NAMALWA (cell line): ENCODE measurements at places on chromosomes 2 and 18.

DNA sequence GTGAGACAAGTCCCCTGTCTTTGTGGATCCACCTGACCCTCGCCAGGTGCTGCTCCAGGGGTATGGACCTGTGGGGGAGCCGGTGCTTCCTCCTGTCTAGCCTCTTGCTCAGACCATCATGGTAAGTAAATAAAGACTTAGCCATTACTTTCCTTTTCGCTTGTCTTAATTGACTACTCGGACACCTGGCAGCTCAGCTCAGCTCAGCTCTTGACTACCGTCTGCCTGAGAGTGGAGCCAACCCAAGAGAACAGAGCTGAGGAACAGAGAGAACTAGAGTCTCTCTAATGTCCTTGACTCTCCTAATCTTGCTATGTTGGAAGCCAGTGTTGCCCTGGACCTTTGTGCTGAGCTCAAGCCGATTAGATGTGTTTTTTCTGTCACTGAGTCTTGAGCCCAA lies 170.3 kb upstream of the CXCR4 start:
- DNase-seq, result no peak

DNA sequence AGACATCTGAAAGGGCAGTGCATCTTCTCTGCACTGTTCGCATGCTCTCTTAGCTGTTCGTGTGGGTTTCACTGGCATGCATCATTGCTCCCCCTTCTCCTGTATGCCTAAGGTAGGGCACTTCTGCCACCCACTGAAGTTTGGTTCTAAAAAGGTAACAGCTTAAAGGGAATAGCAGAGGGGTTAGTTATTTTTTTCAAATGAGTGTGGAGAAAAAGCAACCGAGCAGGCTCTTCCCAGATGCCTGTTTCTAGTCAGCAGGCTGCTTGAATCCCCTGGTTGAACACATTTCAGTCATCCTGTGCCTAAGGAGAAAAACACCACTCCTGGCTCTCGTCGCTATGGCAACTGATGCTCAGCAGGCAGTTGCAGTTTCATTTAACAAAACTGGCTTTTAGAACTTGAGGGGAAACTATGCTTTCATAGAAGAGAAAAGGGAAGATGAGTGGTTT lies 69.8 kb upstream of the GALNT3 start:
- no peak for DNase-seq

- DNase-seq, result peak; percentile 46
Measured at GRCh38 chr18:48222118-48222517, 187.1 kb downstream of the ZBTB7C start.

- DNase-seq, result peak; percentile 2
Measured at GRCh38 chr18:14179306-14179705, 47.1 kb upstream of the ZNF519 start.

GRCh38 chr2:128797937-128798336 lies 479.3 kb upstream of the HS6ST1 start:
- no peak for DNase-seq

GRCh38 chr18:11008505-11008904 lies 140.9 kb downstream of the PIEZO2 start:
- DNase-seq, result no peak

DNA sequence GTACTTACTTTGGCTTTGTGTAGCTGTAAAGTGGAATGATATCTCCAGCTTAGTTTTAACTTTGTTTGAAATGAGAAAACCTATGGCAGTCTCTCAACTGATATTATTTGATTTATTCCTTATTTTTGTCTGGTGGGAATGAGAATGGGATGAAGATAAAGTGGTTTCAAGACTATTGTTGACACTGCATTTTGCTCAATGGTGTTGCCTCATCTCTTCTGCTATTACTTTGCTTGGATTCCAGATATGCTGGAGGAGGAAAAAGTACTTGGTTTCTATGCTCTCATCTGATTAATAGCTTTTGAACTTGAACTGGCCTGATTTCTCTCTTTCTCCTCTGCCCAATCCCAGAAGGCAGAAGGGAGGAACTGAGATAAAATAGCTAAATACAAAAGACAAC lies 198.2 kb downstream of the CTNNA2 start:
- DNase-seq, result no peak

DNA sequence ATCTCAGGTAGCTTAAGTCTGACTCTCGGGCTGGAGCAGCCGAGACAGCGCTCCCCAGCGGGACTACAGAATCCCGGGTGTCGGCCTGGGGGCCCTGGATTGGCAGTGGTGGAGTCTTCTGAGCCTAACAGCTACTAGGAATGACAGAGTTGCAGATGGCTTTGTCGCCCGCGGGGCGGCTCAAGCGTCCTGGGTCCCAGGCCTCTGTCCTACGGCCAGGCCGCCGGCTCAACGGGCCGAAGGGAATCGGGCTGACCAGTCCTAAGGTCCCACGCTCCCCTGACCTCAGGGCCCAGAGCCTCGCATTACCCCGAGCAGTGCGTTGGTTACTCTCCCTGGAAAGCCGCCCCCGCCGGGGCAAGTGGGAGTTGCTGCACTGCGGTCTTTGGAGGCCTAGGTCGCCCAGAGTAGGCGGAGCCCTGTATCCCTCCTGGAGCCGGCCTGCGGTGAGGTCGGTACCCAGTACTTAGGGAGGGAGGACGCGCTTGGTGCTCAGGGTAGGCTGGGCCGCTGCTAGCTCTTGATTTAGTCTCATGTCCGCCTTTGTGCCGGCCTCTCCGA lies 8.8 kb downstream of the SIX2 start:
- DNase-seq, result no peak

DNA sequence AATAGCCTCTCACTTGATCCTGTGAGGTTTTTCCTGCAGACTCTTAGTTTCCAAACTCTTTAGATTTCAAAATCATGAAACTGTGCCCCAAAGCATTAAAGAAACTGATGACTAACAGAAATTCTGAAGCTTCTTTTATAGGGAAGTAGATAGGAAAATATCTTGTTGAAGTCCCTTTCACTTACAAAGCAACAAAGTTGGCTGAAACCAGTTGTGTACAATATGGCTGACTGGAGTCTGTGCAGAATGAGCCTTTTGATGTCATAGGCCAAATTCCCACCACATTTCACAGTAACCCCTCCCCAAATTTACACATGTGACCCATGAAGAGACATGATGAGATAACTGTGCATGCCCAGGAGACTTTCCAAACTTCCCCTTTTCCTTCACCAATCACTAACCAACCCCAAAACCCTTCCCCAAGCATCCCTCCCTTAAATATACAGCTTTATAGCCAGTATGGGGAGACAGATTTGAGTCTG lies 61.7 kb upstream of the NCK2 start:
- no peak for DNase-seq

DNA sequence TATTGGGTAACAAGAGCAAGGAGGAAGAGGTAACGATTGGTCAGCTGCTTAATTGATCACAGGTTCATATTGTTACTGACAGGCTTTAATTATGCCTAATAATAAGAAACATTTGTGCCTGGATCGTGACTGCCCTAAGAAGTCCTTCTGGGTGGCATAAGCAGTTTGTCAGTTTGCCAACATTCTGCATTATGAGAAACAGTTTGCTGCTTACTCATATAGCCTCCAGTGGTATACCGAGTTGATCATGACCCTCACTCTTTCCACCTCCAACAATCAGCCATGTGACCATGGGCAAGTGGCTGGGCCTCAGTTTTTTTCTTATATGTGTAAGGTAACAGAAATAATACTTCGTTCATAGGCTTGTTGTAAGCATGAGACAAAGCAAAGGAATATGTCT lies 96.6 kb upstream of the CABLES1 start:
- DNase-seq, result no peak

GRCh38 chr2:214232271-214232670 lies 178.6 kb upstream of the VWC2L start:
- no peak for DNase-seq

GRCh38 chr2:3171564-3172264 lies 205.9 kb downstream of the EIPR1 start:
- no peak for DNase-seq

GRCh38 chr18:34959211-34959829 lies 81.9 kb upstream of the MAPRE2 start:
- no peak for DNase-seq

DNA sequence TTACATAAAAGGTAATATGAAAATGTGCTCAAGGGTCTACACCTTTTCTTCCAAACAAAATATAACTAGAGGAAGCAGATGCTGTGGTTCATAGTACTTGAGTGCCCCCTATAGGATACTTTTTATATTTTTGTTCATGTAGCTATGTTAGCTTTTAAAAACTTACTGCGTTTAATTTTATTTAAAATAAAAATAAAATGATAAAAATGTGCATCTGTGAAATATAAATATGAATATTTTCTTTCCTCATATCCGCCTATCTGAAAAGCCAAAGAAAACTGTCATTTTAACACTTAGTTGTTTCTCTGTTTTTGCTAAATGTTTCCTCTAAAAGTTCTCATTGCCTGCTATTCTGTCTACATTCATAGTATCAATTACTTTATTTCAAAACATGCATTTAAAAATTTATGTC lies 9.6 kb upstream of the LRP1B start:
- peak; percentile 54 for DNase-seq

DNA sequence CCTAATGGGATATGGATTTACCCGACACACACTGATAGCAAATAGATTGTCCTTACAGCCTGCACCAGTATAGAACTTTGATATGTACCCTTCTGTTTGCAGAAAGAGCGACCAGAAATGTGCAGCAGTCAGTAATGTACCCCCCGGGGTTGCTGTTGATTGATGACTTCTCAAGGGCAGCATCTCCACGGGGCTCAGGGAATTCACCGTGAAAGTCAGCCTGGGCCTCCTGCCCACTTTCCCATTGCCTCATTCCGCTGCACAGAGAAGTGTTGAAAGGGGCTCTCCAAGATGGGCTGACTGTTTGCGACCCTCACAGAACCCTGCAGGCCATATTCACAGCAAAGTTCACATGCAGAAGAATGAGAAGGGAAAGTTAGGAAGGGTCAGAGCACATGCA lies 241.3 kb downstream of the PRKCE start:
- DNase-seq, result no peak

DNA sequence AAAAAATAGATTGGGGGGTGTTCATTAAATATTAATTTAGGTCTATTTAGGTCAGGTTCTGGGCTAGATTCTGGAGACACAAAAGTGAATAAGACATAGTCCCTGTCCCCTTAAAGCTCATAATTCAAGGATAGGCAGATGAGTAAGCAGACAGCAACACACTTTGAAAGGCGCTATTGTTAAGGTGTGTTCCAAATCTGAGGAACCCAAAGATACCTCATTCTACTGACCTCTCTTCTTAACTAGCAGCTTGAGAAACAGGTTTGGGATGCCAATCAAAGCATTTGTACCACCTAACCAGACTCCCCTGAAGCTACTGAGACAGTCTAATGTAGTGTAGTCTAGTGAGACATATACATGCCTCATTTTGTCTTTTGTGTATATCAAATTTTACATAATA lies 34.8 kb downstream of the SEMA4F start:
- no peak for DNase-seq

DNA sequence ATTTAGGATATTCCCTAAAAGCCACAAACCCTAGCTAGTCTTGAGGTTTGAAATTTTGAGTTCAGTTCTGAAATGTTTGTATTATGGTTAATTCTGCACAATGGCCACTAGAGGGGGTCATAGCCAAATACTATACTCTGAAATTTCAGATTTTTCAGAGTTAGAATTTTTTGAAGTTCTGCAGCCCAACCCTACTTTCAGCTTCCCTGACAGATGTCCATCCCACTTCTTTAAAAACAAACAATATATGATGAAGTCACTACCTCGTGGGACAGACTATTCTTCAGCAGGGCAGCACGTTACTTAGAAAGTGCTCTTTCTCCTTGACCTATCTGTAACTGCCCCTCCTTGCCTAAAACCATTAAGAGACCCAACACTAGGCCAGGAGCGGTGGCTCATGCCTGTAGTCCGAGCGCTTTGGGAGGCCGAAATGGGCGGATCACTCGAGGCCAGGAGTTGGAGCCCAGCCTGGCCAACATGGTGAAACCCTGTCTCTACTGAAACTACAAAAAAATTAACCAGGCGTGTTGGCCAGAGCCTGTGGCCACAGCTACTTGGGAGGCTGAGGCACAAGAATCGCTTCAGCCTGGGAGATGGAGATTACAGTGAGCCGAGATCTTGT lies 48.2 kb upstream of the PAPOLG start:
- DNase-seq, result peak; percentile 66

GRCh38 chr2:138125306-138126288 lies 161.3 kb downstream of the HNMT start:
- DNase-seq, result no peak
